ENCODE measurements at places on chromosomes 3 and 15.

GRCh38 chr3:73499787-73500186 is 125.0 kb downstream of the PDZRN3 start:
- no peak for DNase-seq

- DNase-seq = no peak
Measured at GRCh38 chr15:64926661-64927060, 15.0 kb downstream of the ANKDD1A start.

DNA sequence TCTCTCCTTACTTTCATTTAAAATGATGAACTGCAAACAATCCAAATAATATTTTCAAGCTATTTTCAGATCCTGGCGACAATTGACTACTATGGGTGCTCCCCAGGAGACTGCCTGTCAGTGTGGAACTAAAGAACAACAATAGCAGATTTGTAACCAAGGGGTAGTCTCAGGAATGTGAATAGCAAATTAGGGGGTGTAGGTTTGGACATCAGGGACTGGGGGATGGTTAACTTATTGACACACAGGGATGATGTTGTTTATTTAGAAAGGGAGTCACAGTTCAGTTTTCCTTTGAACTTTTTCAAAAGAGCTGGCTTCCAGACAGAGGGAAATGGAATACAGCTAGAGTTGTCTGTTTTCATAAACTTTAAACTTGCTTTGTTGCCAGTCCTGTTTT is 229.8 kb downstream of the LRTM1 start:
- DNase-seq = no peak

DNA sequence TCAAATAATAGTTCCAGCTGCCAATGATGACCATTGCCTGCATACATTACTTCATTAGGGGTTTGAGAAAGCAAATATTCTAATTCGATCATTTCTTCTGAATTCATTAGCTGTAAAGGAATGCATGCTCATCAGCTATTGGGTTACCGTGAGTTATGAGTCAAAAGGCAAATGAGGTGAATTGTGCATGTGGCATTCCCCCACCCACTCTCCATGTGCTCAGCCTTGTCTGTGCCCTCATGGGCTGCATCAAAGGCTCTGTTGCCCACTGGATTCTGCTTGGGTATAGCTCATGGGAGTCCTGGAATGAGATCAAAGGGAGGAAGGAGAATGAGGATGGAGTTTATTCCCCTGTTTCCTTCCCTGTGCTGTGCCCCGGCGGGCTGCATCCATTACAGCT is 99.3 kb upstream of the CHRNA7 start:
- DNase-seq = no peak

DNA sequence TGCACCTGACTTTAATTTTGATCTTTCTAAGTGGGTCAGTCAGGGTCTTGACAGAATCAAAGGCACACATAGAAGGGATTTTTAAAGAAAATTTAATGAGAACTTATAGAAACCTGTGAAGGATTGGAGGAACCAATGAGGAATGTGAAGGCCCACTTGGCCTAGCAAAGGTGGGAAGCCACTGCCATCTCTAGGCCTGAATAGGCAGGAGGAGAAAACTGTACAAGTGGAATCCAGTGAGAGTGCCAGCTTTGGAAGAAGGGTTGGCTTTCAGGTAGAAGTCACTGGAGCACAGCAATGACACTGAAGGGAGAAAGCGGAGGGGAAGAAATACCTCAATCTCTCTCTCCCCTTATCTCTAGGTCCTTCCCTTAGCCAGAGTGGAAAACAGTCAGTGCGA is 380.7 kb upstream of the KCNMB2 start:
- DNase-seq = no peak

DNA sequence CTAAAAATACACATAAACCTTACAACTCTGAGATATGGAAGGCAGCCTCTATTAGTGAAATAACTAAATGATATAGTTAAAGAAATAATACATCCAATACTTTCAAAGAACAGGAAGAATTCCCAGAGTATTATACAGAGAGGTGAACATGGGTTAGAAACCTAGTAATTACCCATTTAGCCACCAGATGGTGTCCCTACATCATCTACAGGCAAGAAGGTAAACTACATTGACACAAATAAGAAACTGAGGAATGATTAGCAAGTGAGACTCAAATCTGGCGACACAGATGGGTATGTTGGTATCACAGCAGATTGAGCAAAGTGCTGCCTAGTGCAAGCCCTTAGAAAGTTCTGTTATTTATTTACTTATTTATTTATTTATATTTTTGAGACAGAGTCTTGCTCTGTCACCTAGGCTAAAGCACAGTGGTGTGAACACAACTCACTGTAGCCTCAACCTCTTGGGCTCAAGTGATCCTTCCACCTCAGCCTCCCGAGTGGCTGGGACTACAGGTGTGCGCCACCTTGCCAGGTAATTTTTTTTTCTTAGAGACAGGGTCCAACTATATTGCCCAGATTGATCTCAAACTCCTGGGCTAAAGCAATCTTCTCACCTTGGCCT is 28.2 kb downstream of the NEK4 start:
- peak; percentile 36 for DNase-seq

- DNase-seq = no peak
Measured at GRCh38 chr15:68517285-68517761, 61.5 kb upstream of the CORO2B start.

- DNase-seq = no peak
Measured at GRCh38 chr3:52121813-52122212, 32.4 kb downstream of the POC1A start.

GRCh38 chr3:189516039-189516438 is 115.2 kb upstream of the TP63 start:
- DNase-seq = no peak

DNA sequence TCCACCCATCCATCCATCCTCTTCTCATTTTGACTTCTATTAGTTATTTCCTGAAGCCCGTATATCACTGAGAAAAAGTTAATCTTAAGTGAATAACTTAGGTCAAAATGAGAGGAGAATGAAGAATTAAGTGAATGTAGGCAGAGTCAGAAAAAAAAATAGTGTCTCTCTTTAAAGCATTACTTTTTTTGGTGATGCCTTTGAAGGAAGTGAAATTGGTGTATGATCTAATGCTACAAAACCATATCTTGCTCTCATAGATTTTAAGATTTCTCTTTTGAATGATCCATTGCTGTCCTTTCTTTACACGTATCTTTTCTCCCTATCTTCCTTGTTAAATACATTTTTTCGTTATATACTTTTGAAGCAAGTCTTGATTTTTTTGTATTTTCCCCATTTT is 23.4 kb downstream of the FNDC3B start:
- no peak for DNase-seq

DNA sequence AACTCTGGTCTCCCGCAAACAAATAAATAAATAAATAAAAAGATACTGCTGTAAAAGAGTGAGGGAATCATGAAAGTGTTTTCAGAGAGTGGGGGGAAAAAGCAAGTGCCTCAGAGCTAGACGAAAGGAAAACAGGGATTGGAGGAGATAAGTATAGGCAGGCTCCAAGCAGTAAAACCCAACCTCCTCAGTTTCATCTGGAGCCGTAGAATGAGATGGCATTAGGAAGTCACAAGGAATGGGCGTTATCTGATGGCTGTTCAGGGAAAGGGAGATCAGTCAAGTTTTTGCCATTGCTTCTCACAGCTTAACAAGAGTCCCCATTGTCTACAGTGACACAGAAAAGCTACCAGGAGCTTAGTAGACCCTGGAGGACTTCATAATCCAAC is 451.5 kb upstream of the PPP2R3A start:
- no peak for DNase-seq

DNA sequence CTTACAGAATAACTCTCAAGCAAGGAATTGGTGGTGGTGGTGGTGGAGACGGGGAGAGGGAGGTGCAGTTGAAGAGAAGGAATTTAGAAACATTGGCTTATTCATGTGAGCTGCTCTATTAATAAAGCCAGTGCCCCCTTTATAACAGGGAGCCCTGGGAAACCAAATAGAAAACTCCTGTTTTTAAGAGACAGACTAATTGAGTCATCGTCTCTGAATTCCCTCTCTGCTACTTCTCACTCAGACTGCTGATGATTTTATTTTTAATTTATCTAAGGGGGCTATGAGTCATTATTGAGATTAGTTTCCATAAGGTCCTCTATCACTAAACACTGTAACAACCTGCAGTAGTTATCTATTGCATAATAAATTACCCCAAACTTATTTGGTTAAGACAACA is 145.9 kb upstream of the GALNT15 start:
- no peak for DNase-seq

- no peak for DNase-seq
Measured at GRCh38 chr3:190097617-190098016, 23.1 kb downstream of the P3H2 start.

DNA sequence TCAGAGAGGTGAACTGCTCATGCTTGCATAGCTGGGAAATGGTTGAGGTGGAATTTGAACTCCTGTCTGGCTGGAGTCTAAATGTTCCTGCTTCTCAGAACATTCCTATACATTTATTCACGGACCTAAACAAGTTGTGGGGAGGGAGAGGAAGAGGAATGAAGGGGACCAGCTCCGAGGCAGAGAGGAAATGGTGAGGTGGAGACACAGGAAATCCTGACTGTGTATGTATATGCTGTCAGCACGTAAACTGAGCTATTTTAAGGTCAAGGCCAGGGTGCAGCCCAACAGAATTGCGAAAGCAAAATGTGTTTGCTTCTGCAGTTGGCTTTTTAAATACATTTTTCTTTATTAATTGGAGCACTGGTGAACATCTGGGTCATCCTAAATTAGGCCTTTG is 74.1 kb upstream of the POMGNT2 start:
- DNase-seq = peak; percentile 64

DNA sequence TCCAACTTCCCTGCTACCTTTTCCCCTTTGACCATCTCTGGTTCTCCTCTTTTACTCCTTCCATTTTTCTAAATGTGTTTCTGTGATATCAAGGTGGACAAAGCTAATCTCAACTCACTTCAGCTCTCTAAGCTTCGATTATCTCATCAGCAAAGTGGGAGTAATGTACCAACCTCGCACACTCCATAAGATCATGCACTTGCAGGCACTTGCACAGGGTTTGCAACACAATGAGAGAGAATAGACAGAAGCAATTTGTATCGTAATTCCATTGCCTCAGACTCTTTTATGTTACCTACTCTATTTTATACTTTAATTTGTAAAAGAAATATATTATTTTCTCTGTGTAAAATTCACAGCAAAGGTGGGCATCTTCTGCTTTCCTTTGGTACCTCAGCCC is 7.0 kb upstream of the POLQ start:
- DNase-seq = no peak

- no peak for DNase-seq
Measured at GRCh38 chr15:101466188-101466587, 23.3 kb downstream of the PCSK6 start.

DNA sequence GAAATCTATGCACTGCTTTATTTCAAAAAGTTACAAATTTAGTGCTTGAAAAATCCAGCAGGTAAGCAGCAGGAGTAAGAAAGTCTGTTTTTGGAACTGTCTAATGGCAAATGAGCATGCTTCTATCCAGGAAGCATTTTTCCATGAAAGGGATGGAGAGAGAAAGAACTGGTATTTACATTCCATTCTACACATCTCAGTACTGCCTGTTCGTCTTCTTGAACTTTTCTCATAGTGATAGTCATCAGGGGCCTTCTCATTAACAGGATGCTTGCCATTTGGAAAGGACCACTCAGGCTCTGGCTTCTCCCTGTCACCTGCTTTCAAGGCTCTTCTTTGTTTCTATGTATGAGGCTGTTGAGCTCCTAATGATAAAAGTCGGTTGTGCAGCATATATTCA is 267.3 kb upstream of the IL12A start:
- DNase-seq = no peak

- no peak for DNase-seq
Measured at GRCh38 chr3:97297032-97297431, 467.5 kb upstream of the ARL6 start.

- DNase-seq = no peak
Measured at GRCh38 chr3:168066882-168067281, 28.8 kb downstream of the GOLIM4 start.

DNA sequence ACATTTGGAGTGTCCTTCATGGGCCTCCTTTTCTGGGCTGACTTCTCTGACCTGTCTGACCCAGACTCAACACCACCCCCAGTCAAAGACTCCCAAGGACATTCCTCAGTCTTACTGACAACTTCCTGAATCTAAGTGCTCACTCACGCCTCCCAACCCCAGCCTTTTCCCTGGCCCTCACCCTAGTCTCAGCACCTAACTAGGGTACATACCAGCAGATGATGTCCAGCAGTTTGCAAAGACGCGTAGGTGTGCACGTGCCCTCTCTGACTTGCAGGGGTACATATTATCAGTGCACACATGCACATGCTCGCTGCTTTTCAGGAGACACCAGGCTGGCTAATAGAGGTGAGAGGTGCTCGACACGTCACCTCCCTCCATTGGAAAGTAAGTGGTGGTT is 38.7 kb upstream of the SLCO2A1 start:
- no peak for DNase-seq

DNA sequence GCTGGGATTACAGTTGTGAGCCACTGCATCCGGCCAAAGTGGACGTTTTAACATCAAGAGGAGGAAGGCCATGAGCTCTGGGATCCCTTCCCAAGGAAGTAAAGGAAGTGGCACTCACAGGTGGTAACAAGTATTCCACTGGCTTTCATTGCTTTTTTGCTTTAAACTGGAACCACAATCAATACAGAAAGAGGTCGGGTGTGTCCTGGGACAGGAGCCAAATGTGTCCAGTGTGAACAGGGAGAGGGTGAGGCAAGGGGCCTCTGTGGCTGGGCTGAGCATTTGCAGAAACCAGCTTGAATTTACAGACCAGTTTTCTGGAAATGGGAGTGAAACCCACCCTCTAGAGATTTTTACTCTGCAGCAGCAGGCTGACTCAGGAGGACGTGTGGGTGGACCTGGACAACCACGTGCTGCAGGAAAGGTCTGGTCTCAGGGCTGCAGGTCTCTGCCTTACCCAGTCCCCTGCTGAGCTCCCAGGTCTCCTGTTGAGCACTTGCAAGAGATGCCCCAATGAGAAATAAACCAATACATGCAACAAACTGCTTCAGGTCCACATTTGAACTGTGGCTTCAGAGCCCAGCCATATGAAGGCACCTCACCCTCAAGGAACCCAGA is 42.8 kb upstream of the TMEM115 start:
- no peak for DNase-seq

DNA sequence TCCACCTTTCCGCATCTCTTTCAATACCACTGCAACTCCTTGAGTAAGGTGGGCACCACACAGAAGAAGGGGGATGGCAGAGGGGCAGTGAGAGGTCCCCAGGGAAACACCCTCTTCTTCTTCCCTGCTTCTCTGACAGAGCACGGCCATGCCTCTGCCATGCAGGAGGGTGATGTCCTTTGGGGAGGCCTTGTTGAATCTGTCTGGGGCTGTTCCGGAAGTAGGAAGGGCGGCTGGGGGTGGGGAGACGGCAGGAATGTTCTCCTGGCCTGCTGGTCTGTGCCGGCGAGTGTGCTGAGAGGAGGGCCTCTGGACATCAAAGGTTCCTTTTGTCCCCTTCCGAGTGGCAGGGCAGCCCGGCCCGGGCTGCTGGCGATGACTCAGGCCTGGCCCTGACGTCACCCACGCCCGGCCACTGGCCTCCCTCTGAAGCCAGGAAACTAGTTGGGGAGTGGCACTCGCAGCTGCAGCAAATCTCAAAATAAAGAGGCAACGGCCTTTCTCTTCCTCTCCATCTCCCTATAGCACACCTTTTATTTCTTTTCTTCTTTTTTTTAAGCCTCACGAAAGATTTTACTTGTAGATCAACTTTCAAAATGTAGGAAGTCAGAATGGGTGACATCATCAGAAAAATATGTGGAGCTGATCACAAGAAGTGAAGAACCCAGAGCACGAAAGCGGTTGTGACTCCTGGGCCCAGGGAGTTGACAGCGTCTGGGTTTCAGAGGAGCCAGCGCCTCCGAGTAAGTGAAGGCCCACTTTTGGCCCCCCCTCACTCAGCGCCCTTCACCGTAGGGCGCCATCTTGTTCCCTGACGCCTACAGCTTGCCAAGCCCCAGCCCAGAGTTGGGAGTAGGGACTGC is at the start of gene ZBTB38:
ZBTB38 (plus strand) TSS at position 443 of the 863 bp plus-strand sequence. CDS start 73,885 bp downstream, outside the sequence.
- DNase-seq = no peak

- DNase-seq = no peak
Measured at GRCh38 chr15:28252831-28253230, 69.1 kb downstream of the HERC2 start.

Data from CD4-positive, alpha-beta T cell treated with Interleukin-12 subunit alpha and Interleukin-12 subunit beta, for 1 hour (primary cell).